Mesenteric fat pad (tissue), 1 donor: ENCODE measurements at places on chromosomes 1 and 21. TPM values are rescaled to one million over a fixed set of nuclear protein-coding genes. Genes with fewer than 3 reads are reported as not detected.

The TNFRSF4 gene
- 10.7 TPM for total RNA-seq

DNA sequence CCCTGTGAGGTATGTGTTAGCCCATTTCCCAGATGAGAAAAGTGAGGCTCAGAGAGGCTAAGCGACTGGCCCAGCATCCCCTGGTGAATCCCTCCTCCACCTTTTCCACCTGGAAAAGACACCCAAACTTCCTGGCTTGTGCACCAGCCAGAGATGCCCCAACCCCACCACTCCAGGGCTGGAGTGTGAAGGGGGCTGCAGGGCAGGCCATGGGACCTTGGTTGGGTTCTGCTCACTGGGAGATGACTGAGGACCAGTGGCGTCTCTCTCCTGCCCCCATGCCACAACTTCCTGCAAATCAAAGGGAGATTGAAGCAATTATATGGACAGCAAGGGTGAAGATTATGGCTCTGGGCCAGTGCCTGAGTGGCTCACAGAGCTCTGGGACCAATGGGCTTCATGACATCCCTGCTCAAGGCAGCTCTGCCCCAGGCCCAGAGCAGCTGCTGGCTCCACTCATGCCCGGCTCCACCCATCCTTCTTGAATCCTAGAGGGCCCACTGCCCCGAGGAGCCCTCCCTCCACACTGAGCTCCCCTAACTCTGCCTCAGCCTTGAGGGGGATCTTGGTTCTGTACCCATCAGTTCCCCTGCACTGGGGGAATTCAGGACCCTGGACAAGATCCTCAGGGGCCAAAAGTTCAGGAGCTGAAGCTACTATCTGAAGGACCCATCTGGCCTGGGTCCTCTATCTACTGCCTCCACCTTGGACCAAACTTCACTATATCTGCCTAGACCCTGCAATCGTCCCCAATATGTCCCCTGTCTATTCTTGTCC is 416.9 kb downstream of the PTPRU start:
- DNase-seq: peak; percentile 37

DNA sequence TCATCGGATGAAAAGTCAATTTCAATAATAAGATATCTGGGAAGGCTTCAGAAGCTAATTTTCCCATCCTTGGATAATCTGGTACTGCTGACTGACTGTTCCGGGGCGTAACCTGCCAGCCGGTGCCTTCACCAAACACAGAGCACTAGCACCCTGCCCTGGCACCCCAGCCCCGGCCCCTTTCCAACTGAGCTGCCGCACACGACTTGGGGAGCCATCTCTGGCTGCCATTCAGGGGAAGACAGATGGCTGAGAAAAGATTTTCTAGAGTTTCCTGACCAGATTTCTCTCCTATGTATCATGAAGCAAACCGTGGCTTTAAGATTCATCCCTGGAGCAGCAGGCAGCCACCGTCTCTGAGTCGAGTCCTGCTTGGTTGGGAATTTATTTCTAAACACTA is 96.0 kb upstream of the SYT6 start:
- no peak for DNase-seq

GRCh38 chr1:205258261-205258691 is 30.5 kb downstream of the TMCC2 start:
- no peak for DNase-seq

The C1orf210 gene
- total RNA-seq: not detected

DNA sequence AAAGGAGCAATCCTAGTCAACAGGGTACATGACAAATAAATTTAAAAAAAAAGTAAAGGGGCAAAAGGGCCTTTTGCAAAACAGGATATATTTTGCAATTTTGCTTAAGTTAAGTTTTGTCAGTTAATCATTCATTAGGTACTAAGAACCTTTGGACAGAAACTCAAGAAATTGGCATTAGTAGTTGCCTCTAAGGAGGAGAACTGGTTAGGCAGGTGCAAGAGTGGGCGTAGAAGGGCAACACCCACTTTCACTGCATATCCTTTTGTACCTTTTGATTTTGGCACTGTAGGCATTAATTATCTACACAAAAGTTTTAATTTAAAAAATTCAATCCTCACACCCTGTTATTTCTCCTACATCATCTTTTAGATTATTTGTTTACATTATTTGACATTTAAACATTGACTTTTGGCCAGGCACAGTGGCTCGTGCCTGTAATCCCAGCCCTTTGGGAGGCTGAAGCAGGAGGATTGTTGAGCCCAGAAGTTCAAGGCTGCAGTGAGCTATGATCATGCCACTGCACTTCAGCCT is 4.3 kb downstream of the DDAH1 start:
- DNase-seq: no peak

GRCh38 chr21:46393451-46393940 is 65.2 kb upstream of the DIP2A start:
- DNase-seq: no peak

DNA sequence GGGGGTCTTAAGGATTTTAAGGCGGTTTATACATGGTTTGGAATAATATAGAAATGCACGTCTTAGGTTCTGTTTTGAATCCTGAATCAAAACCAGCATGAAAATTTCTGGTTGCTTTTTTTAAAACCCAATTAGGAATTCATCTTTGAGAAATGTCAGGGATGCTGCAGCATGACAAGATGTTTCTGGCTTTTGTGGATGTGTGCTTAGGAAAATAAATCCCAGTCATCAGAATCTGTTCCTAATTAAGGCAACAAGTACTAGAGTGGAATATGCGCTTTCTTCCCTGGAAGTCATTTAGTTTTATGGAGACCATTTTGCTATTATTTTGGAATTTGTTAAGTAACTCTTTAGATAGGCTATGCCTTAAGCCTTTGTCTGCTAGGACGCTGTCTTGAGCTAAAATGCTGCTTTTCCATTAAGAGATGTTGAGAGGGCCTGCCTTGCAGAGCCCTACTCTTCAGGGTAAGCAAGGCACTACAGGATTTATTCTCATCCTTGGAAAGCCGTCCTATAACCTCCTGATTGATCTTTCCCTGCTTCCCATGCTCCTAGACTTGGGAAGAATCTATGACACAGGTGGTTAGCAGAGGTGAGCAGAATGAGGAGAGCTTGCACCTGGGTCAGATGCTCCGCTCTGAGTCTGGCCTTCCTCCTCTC is 332.8 kb downstream of the DISC1 start:
- no peak for DNase-seq

- DNase-seq: peak; percentile 88
Measured at GRCh38 chr1:205570173-205570501, 61.7 kb downstream of the ELK4 start.

DNA sequence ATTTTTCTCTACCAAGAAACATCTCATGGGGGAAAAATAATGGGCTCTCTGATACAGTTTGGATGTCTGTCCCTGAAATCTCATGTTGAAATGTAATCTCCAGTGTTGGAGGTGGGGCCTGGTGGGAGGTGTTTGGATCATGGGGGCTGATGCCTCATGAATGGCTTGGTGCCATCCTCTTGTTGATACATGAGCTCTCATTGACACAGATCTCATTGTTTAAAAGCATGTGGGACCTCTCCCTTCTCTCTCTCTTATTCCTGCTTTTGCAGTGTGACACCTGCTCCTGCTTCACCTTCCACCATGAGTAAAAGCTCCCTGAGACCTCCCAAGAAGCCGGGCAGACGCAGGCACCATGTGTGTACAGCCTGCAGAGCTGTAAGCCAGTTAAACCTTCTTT is 332.5 kb upstream of the NRIP1 start:
- no peak for DNase-seq

DNA sequence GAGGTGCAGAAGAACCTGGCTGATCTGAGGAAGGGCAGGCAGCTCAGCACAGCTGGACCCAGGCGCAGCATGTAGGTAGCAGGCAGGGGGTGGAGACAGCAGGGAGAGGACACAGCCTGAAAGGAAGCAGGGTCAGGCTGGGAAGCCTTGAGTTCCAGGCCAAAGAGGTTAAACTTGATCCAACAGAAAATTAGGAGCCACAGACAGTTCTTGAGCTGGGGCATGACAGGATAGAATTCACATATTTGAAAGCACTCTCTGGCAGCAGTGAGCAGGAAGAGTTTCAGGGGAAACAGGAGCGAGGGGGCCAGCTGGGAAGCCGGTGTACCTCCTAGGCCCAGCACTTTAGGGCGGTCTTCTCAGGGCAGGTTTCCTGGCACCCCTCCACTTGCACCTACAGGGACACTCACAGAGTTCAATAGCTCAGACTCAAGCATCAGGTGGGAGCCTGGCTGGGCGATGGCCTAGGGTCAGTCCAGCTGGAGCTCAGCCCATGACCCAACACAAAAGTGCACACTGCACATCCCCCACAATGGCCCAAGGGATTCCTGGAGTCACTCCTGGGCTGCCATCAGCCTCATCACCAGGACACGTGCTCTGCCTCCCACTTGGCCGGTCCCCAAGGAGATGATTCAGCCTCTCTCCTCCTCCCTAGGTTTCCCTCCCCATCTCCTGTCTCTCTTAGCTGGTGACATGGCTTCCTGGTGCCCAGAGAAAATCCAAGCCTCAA is 22.7 kb downstream of the MATN1 start:
- DNase-seq: no peak

GRCh38 chr1:86184426-86184825 is 27.9 kb upstream of the COL24A1 start:
- DNase-seq: no peak

The LCK gene
- total RNA-seq: 1.8 TPM

GRCh38 chr1:18539171-18539570 is 58.4 kb downstream of the KLHDC7A start:
- peak; percentile 71 for DNase-seq

GRCh38 chr21:43311301-43311817 is 115.6 kb downstream of the SIK1 start:
- no peak for DNase-seq

The SLC44A5 gene
- 0.10 TPM for total RNA-seq

DNA sequence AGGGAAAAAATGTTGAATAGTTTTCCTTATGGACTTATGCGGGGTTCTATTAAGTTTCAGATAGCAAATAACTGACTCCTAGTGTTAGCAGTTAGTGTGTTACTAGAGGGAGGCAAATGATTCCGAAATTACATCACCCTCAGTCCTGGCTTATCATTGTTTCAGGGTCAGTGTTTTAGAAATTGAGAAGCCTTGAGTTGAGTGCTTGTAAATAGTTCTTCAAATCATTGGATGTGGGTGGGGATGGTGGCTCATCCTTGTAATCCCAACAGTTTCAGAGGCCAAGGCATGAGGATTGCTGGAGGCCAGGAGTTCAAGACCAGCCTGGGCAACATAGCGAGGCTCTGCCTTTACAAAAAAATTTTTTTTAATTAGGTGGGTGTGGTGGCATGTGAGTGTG is 21.3 kb downstream of the SOAT1 start:
- DNase-seq: no peak
